ENCODE measurements at places on chromosomes 6 and 20.

DNA sequence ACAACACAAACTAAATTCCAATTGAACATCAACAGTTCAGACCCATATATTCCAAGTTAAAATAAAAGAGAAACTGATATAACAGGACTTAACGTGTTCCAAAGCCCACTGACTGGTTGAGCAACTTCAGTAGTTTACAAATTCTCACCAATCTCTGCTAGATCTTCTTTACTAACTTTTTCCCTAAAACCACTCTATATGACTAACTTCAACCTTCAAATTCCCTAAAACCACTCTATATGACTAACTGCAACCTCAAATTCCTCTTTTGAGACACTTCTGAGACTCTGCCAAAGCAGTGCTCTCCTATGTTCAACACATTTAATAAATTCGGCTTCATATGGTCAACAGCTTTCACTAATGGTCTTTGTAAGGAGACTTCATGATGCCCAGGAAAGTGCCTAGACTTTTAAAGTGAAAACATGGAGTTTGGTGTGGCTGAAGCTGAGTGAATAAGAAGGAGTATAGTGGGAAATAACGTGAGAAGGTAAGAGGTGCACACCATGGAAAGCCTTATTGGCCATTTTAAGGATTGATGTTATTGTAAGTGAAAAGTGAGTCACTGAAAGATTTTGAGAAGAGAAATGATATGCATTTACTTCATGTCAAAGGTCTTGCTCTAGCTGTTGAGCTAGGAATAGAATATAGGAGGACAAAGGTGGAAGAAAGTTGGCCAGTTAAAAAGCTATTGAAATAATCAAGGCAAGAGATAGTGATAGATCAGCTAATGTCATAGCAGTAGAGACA lies 134.0 kb upstream of the HCRTR2 start:
- DNase-seq = no peak

GRCh38 chr6:169800116-169800667 lies 48.8 kb downstream of the ERMARD start:
- no peak for DNase-seq

DNA sequence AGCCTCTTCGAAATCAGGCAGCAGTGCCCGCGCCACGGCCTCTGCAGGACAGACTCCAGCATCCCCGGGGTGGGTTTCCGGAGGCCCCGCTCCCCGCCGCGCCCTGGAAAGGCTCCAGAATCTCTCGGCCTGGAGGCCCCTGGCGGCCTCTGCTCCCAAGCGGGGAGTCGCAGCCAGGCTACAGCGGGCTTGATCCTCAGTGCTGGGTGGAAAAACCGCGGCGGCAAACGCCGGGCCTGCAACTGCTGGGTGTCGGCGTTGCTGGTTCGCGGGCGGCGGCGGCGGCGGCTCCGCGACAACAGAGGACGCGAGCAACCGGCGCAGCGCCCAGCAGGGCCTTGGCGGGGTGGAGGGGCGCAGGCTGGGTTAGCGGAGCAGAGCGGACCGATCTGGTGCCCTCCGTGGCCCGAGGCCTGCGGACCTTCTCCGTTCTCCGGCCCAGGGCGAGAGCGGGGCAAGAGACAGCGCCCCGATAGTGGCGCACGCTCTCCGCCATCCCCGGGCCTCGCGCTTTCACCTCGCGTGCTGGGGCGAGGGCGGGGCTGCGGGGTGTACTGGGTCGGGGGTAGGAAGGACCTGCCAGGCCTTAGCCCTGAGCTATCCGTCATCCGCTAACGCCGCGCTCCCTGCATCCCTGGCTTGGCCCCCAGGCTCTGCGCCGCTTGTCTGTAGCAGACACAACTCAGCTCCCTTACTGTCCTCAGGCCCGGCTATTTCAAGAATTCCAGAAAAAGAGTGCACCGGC lies 3.4 kb upstream of the ZNF292 start:
- DNase-seq = peak; percentile 38

DNA sequence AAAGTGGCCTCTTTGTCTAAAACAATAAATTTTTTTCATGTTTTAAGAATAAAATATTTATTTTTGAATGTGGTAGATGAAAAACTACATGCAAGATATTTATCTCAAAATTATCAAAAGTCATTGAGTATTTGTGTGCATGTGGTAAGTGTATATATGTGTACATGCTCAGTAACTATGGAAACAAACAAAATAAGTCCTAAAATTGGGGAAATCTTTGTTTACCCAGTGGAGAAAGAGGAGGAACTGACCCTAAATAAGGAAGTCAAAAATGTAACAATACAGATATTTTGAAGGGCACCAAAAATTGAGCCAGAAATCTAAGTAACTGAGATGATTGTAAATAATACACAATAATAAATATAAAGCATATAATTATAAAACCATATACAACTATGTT lies 639.2 kb downstream of the MAFB start:
- DNase-seq = no peak

DNA sequence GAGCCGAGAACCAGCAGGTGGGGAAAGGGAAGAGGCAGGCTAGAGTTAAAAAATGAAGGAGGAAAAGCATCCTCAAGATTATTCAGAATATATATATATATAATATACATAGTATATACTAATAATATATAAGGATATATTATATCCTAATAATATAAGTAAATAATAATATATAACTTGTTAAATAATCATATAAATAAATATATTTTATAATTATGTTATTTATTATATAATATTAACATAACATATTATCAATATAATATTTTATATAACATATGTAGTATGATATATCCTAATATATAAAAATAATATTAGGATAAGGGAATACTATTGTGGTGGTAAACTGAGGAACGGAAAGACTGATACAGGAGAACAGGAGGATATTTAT lies 171.8 kb downstream of the TRIM27 start:
- no peak for DNase-seq

- DNase-seq = no peak
Measured at GRCh38 chr6:164996838-164997237, 312.6 kb downstream of the C6orf118 start.

DNA sequence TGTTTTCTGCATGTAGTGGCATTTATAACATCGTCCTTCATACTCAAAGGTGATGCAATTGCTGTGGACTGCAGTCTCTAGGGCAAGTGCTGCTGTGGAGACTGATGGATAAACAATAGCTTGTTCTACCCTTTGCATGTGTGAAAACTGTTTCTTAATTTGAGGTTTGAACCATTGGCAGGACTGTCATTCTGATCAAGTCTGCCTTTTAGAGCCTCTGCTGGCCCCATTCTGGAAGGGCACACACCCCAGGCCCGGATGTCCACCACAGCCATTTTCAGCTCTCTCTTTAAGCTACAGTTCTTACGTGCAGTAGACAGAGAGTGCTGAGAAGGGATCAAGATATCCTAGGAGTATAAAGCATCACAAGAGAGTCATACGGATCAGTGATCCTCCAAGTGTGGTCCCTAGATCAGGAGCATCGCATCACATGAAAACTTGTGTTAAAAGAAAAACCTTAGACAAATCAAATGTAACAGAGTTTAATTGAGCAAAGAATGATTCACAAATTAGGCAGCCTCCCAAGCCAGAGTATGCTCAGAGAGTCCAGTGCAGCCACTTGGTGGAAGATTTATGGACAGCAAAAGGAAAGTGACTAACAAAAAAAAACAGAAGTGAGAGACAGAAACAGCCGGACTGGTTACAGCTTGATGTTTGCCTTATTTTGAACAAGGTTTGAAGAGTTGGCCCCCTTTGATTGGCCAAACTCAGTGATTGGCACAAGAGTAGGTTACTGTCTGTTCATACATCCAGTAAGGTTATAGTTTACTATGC lies 52.0 kb downstream of the FRK start:
- DNase-seq = no peak

DNA sequence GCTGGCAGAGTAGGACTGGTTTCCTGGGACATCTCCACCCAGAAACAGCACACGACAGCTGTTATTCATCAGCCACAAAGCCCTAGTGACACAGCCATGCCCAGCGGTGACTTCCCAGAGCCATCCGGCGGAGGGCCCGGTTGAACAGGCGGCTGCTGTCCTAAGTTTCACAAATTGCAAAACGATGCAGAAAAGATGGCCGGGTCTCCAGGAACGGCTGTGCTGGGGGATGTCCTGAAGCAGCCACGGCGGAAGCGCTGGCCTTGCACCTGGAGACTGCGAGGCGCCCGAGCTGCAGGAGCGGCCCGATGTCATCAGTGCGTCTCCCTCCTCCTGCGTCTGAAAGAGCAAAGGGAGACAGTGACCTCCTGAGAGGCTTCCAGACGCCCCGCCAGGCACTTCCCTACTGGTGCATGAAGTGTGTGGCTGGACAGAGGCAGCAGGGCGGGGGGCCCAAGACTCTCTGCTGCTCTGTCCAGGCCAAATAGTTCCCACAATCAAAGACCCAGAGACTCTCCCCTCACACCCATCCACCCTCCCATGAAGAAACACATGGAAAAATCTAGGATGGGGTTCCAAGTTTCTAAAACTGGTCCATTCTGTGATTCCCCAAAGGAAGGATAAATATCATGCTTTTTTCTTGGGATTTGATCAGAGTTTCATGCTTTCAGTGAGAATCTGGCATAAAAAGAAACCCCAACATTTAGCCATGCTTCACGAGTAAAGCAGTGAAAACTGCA lies 44.0 kb downstream of the SSR1 start:
- no peak for DNase-seq

- DNase-seq = no peak
Measured at GRCh38 chr6:128352366-128352765, 168.0 kb downstream of the PTPRK start.

- no peak for DNase-seq
Measured at GRCh38 chr6:32920715-32921114, 20.1 kb downstream of the HLA-DMB start.

DNA sequence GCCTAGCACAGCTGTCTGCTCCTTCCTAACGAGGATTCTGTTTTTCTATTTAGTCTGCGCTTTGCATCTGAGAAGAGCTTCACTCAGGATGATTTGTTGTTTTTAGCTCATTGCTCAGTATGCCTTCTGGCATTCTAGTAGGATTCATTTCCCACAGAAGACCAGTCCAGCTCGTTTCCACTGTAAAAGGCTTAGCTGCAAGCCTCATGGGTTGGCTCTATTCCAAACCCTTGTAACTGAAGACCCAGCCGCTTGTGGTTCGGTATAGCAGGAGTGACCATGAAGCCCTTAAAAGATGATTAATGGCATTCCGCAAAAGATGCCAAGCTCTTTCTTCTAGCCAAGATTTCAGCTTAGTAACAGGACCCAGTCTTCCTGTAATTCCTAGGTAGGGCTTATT lies 7.2 kb downstream of the ADGRF1 start:
- DNase-seq = no peak

GRCh38 chr20:21968486-21968885 lies 263.0 kb downstream of the PAX1 start:
- no peak for DNase-seq

DNA sequence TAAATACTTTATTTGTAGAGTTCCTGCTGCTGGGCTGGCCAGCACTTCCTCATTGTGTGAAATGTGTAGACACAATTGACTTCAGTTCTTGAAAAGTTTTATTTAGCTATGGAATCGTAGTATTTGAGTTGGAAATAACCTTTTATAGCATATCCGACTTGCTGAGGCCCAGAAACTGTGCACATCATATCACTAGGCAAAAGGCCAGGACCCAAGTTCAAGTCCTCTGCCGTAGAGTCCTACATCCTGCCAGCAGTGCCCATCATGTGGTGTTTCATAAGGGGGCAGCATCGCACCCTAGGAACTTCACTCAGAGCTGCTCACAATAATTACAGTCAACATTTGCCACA lies 207.7 kb upstream of the SNX9 start:
- DNase-seq = no peak

DNA sequence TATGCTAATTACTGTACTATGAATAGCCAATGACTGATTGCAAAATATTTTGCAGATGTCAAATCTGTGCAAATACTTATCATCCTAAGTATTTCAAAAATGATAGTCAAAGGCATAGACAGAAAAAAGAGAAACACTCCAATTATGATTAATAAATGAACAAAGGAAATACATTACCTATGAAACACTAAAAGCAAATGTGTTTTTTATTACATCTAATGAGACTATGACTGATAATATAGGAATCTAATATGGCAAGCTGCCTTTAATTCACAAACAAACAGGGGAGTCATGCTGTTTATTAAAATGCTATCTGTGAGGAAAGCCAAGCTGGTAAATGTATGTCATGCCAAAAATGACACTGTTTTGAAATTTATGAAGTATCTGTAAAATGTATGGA lies 713.2 kb upstream of the NRSN1 start:
- DNase-seq = no peak

DNA sequence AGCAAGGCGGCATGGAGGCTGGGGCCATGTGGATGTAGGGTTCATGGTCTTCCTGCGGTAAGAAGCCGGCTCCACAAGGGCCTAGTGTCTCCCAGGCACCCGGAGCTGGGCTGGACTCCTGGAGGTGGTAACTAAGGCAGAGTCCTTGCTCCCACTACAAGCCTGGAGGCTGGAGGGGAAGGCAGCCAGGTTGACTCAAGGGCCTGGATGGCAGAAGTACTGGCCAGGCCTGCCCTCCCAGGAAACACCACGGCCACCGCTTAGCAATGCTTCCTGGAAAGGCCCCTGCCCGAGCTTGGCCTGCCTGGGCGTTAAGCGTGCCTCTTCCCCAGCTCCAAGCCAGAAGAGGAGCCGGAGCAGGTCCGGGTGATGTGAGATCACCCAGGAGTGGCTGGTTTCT lies 182.0 kb downstream of the ZDHHC14 start:
- no peak for DNase-seq

DNA sequence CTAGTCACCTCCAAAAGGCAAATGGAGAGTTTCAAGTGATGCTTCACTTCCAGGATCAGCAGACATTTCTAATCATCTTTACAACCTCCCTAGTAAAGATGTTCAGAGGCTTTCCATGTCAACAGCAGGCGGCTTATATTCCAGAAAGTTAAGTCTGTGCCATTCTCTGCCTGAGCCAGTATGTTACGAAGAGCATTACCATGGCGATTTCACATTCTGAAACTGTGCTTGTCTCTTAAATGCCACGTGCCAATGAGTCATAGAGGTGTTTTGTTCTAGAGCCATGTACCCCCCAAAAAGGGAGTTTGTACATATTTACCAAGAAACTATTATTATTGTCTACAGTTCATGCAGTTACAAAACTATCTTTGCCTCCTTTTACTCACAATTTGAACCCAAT lies 319.5 kb downstream of the FOXA2 start:
- no peak for DNase-seq

DNA sequence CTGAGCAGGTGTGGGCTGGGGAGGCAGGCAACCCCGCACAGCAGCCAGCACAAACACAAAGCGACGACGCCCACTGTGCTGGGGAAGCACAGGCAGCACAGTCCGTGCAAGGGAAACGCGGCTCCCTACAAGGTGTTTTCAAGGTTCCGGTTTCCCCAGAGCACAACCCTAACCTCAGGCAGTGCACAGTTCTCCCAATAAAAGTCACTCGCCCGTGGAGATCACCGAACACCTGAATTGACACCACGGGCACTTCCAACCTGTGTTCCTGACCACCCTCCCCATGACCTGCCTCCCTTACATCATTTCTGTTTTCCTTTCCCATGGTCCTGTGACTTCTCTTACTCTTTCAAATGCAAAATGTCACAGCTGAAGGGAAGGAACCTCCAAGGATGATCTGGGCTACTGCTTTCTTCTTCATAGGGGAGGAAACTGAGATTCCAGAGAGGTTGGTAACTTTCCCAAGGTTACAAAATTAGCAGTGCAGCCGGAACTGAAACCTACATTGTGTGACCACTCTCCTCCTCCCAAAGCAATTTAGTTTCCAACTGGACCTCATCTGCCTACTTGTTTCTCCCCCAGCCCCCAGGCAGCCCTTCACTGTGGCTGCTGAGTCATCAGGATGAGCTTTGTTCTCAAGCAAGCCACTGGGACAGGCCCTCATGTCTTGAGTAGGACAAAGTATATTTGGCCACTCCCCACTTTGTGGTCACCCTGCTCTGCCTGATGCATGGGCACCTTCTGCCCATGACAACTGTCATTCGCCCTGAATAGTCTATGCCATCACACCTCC lies 125.3 kb downstream of the ATXN1 start:
- no peak for DNase-seq

- peak; percentile 58 for DNase-seq
Measured at GRCh38 chr6:43723737-43724295, 36.2 kb upstream of the MRPS18A start.
